Left ventricle myocardium inferior (tissue), 1 donor: ENCODE measurements at places on chromosomes 1 and 21. TPM values are rescaled to one million over a fixed set of nuclear protein-coding genes. Genes with fewer than 3 reads are reported as not detected.

The SELENBP1 gene
- total RNA-seq = 66.3 TPM

DNA sequence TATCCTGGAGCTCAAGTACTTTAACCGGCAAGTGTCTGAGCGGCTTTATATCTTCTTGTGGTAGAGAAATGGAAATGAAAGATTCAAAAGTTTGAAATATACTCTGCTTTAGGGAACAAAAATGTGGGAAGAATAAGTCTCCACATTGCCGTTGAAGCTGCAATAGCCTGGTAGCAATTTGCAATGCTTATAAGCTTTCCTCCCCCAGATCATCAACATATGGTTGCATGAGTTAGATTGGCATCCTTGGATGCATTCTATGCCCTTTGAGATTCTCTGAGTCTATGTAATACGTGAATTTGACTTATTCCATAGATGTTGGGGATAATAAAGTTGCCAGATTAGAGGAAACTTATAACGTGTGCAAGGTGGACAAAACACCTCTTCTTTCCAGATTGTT lies 86.1 kb upstream of the KCNK1 start:
- DNase-seq = no peak

DNA sequence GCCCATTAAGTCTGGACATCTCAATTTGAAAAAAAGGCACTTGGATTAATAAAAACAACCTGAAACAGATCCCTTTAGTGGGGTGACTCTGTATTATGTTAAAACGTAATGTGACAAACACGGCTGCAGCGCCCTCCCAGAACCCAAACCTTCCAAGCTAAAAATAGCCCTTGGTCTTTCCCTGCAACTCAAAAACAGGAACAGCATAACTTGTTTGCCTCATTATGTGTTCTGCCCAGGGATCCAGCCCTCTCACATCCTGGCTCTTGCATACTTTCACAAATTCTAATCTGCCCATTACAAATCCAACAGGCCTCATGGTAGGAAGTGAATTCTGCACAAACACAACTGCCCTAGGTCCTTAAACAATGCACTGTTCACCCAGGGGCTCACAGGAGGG lies 94.7 kb upstream of the GADD45A start:
- DNase-seq = no peak

DNA sequence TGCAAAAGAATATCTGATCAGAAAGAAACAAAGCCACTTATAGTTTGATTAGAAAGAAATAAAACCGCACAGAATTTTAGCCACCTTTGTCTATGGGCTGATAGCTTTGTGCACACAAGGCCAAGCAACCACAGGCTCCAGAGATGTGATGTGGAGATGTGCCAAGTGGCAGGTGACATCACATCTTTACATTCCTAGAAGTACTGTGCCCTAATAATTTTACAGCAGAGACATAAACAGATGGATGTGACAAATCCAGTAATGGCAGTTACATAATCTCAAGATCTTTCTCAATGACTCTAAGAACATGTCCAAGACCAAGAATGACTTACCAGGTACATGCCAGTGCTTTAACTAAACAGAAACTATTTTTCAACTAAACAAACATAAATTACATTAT lies 159.5 kb downstream of the LTN1 start:
- DNase-seq = no peak

DNA sequence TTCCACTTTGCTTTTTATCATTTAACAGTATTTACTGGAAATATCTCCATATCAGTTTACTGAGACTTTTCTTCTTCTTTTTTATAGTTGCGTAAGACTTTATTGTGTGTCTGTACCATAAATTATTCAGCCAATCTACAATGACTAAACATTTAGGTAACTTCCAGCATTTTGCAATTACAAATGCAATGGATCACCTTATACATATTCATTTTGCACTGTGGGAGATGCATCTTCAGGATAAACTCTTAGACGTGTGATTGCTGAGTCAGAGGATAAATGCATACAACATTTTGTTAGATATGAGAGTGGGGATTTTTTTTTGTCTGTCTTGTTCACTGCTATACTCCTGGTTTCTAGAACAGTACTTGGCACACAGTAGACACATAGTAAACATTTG lies 95.7 kb upstream of the GCLM start:
- no peak for DNase-seq

The CFHR3 gene
- not detected for total RNA-seq

The FPGT gene
- 10.3 TPM for total RNA-seq

- peak; percentile 59 for DNase-seq
These were observed 9.3 kb downstream of the IRF2BP2 start for GRCh38 chr1:234600418-234601281.

GRCh38 chr1:20058531-20058930 lies 11.5 kb upstream of the PLA2G5 start:
- DNase-seq = no peak

DNA sequence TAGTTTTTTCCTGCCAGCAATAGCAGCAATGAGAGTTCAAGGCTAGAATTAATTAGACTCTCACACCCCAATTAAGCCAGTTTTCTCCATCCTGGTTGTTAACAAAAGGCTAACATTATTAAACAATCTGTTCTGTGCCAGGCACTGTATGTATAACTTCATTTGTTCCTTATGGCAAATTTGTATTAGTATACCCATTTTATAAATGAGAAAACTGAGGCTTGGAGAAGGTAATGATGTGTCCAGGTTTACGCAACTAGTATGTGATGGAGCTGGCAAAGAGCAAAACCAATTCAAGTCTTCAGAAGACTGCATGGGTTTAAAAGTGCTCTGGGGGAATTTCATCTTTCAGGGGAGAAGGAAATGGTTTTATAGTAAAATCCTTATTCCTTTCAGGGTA lies 38.3 kb upstream of the SLC9A1 start:
- no peak for DNase-seq

GRCh38 chr1:209542585-209542984 lies 40.9 kb upstream of the CAMK1G start:
- DNase-seq = no peak

The SLC30A2 gene
- total RNA-seq = 7.1 TPM
